Transverse colon (tissue), 4 donors: ENCODE measurements at places on chromosomes 4 and X. TPM values are rescaled to one million over a fixed set of nuclear protein-coding genes. Genes with fewer than 3 reads are reported as not detected.

DNA sequence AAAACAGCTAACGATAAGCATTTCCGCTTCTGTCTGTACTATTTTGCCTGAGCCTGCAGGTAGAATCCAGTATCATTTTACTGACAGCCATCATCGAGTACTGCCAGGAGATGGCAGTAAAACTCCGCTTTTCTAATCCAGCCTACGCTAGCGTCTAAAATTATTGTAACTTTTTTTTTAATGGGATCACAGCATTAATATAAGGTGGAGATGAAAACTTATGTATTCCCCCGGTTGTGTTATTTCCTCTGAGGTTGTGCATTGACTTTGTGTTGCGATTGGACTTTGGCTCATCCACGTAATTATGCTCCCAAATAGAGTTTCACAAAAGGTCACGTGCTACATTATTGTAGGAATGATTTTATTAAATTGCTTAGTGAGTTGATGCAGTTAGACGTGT, 248.1 kb downstream of the C4orf33 start:
- H3K36me3 ChIP-seq: no peaks in the 10 kb centered on the region
- H3K4me1 ChIP-seq: no peaks in the 10 kb centered on the region
- H3K4me3 ChIP-seq: no peak overlapping the region
- H3K27ac ChIP-seq: peak overlapping the region; percentile 72

GRCh38 chr4:6806924-6807626, 24.5 kb downstream of the KIAA0232 start:
- no peaks in the 10 kb centered on the region for H3K27me3 ChIP-seq
- H3K4me3 ChIP-seq: no peak overlapping the region
- no peak overlapping the region for H3K27ac ChIP-seq
- no peak for DNase-seq

DNA sequence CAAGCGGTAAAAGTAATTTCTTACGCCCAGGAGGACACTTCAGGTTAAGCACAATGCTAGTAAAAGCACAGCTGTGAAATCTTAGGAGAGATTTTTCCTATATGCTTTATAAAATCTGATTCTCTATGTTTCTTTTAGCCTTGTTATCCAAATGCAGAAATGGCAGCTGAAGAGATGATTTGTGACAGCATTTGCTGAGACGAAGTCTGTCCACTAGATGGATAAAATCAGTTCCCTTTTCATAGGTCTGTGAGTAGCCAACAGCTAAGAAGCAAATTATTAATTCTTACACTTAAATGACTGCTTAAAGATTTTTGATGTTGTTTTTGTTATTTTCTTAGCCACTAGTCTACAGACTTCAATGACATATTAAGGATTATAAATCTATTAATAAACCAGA, 5.3 kb downstream of the GPM6A start:
- no peak overlapping the region for H3K4me3 ChIP-seq
- no peaks in the 10 kb centered on the region for H3K36me3 ChIP-seq
- H3K27me3 ChIP-seq: no peaks in the 10 kb centered on the region
- no peaks in the 10 kb centered on the region for H3K4me1 ChIP-seq

- H3K4me3 ChIP-seq: no peak overlapping the region
- no peak overlapping the region for H3K27ac ChIP-seq
- H3K4me1 ChIP-seq: no peaks in the 10 kb centered on the region
- DNase-seq: no peak
These were observed 379.1 kb downstream of the IL1RAPL1 start for GRCh38 chrX:28966331-28966730.

- DNase-seq: no peak
- H3K4me3 ChIP-seq: no peak overlapping the region
- no peak overlapping the region for H3K27ac ChIP-seq
- H3K4me1 ChIP-seq: no peaks in the 10 kb centered on the region
These were observed 85.6 kb upstream of the KIT start for GRCh38 chr4:54572152-54572542.

DNA sequence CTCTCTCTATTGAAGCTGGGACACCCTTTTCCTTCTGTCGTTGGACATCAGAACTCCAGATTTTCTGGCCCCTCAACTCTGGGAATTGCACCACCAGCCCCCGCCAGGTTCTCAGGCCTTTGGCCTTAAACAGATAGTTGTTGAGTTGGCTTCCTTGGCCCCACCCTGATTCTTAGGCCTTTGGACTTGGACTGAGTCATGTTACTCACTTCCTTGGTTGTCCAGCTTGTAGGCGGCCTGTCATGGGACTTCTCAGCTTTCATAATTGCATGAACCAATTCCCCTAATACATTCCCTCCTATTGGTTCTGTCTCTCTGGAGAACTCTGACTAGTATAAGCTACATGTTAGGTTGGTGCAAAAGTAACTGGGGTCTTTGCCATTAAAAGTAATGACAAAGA, 195.7 kb downstream of the GPAT3 start:
- H3K36me3 ChIP-seq: no peaks in the 10 kb centered on the region
- H3K27ac ChIP-seq: no peak overlapping the region
- no peak overlapping the region for H3K4me3 ChIP-seq
- DNase-seq: no peak
- H3K4me1 ChIP-seq: no peaks in the 10 kb centered on the region
- no peaks in the 10 kb centered on the region for H3K27me3 ChIP-seq

DKK2 gene
- not detected for total RNA-seq

- H3K4me3 ChIP-seq: no peak overlapping the region
- H3K27ac ChIP-seq: no peak overlapping the region
- DNase-seq: no peak
- no peaks in the 10 kb centered on the region for H3K4me1 ChIP-seq
These were observed 186.2 kb downstream of the RCHY1 start for GRCh38 chr4:75327804-75328512.

DNA sequence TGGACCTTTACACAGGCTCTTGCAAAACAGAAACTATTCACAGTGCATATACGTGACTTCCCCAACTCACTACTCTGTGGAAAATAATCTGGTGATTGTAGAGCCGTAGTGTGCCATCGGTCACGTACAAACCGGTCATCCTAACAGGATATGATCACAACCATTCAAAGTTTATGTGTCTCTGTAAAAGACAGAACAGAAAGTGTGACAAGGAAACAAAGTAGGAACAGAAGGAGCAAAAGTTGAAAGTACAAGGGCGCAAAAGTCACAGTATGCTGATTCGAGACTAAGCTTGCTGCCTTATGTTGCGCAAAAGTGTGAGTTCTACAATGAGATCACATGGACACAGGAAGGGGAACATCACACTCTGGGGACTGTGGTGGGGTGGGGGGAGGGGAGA, 18.6 kb downstream of the MEPE start:
- no peak overlapping the region for H3K4me3 ChIP-seq
- peak overlapping the region; percentile 5 for H3K27ac ChIP-seq
- DNase-seq: no peak
- no peaks in the 10 kb centered on the region for H3K36me3 ChIP-seq

DNA sequence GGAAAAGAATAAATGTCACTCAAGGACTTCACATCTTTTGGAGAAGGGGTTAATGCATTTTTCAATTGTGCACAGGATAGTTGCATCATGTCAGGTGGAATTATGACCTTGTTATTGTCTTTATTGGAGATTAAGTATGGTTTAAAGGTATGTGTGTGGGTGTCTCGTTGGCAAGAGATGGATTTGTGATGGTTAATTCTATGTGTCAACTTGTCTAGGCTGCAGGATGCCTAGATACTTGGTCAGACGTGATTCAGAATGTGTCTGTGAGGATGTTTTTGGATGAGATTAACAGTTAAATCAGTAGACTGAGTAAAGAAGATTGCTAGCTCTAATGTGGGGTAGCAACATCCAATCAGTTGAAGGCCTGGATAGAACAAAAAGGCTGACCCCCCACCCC, 42.2 kb upstream of the HSD17B10 start:
- no peak for DNase-seq
- no peak overlapping the region for H3K27ac ChIP-seq
- no peaks in the 10 kb centered on the region for H3K27me3 ChIP-seq
- H3K4me3 ChIP-seq: no peak overlapping the region

GRCh38 chr4:27055221-27055760, 194.7 kb downstream of the STIM2 start:
- H3K36me3 ChIP-seq: no peaks in the 10 kb centered on the region
- no peak overlapping the region for H3K27ac ChIP-seq
- H3K4me3 ChIP-seq: no peak overlapping the region
- H3K4me1 ChIP-seq: no peaks in the 10 kb centered on the region

HELT gene
- not detected for total RNA-seq

- H3K27me3 ChIP-seq: no peaks in the 10 kb centered on the region
- no peak overlapping the region for H3K27ac ChIP-seq
- no peaks in the 10 kb centered on the region for H3K4me1 ChIP-seq
- DNase-seq: no peak
These were observed 97.4 kb downstream of the SHOX start for GRCh38 chrX:727738-728621.

GRCh38 chr4:14152834-14153519, 525.5 kb upstream of the BOD1L1 start:
- no peaks in the 10 kb centered on the region for H3K27me3 ChIP-seq
- H3K4me3 ChIP-seq: no peak overlapping the region
- no peak overlapping the region for H3K27ac ChIP-seq

DNA sequence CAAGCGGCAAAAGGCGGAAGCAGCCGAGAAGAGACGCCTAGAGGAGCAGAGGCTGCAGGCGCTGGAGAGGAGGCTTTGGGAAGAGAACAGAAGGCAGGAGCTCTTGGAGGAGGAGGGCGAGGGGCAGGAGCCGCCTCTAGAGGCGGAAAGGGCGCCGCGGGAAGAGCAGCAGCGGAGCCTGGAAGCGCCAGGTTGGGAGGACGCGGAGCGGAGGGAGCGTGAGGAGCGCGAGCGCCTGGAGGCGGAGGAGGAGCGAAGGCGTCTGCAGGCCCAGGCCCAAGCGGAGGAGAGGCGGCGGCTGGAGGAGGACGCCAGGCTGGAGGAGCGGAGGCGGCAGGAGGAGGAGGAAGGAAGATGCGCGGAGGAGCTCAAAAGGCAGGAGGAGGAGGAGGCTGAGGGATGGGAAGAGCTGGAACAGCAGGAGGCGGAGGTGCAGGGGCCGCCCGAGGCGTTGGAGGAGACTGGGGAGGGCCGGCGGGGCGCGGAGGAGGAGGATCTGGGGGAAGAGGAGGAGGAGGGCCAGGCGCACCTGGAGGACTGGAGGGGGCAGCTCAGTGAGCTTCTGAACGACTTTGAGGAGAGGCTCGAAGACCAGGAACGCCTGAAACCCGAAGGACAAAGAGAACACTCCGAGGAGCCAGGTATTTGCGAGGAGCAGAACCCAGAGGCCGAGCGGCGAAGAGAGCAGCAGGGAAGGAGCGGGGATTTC, 72.9 kb downstream of the AASDH start:
- no peak overlapping the region for H3K27ac ChIP-seq
- no peaks in the 10 kb centered on the region for H3K36me3 ChIP-seq
- H3K4me1 ChIP-seq: no peaks in the 10 kb centered on the region
- DNase-seq: no peak

DNA sequence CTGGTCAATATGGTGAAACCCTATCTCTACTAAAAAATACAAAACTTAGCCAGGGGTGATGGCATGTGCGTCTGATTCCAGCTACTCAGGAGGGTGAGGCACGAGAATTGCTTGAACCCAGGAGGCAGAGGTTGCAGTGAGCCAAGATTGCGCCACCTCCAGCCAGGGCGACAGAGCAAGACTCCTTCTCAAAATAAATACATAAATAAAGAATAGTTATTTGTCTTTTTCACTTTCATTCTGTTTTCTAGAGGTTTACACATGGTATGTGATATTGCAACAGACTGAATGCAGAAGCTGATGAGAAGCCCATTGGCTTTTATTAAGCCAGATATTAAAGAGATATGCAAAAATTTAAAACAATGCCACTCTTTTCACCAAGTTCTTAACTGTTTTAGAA, 8.2 kb downstream of the KLHL15 start:
- H3K4me1 ChIP-seq: peaks cover 3% of the 10 kb centered on the region
- no peaks in the 10 kb centered on the region for H3K27me3 ChIP-seq
- no peak overlapping the region for H3K4me3 ChIP-seq
- DNase-seq: no peak

DNA sequence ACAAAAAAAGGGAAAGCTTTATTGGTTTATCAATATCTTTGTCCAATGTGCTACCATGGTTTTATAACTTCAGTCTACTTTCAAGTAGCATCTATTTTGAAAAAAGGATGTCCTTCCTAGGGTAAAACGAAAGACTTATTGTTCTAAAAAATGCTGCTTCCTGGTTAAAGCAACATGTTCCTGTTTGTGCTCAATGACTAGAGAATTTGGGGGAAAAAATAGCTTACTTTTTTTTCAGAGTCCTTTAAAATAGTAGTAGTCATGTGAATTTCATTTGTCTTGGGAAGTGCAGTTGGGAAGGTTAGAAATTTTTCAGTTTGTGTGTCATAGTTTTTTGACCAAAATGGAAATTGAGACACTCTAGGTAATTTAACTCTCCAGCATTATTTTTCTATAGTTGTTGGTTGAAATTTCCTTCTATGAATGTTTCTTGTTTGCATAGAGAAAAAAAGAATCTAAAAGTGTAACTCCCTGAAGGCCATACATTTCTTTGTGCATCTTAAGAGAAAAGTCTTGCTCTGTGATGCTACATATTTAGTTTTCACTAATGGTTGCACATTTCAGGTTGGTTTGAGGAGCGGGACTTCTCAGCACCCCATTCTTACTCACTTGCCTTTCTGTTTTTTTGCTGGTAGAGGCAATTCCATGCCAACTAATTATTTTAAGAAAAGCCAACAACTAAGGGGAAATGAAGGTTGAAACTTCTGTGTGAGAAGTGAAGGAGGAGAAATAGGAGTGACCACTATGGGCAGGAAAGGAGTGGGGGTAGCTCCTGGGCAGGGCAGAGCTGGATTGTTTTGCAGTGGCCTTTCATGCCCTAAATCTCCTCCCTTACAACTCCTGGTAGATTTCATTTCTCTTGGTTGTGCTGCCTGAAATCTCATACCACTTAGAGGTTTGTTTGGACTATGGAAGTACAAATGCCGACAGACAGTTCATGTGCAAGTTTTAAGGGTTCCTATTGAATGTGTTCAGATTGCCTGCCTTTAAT, 76.4 kb downstream of the RAPGEF2 start:
- peaks cover 15% of the 10 kb centered on the region for H3K4me1 ChIP-seq
- H3K4me3 ChIP-seq: no peak overlapping the region
- peak overlapping the region; percentile 31 for H3K27ac ChIP-seq
- H3K36me3 ChIP-seq: no peaks in the 10 kb centered on the region
- H3K27me3 ChIP-seq: no peaks in the 10 kb centered on the region

DNA sequence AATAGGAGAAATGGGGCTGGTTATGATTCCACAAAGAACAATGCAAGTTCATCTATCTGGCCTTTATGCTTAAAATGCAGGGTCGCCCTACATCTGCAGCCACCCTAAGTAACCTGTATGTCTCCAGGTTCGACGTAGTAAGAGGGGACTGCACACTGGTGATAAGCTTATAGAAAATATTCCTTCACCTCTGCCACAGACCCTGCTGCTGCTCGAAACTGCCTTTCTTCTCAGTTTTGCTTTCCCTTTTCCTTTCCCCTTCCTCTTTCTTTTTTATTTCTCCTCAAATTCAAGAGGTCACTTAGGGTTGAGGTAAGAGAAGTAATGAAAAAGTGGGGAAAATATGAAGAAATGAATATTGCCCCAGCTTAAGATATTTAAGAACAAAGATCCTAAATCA, 123.5 kb downstream of the DCHS2 start:
- H3K4me3 ChIP-seq: no peak overlapping the region
- H3K36me3 ChIP-seq: no peaks in the 10 kb centered on the region
- DNase-seq: no peak
- no peaks in the 10 kb centered on the region for H3K27me3 ChIP-seq
- no peak overlapping the region for H3K27ac ChIP-seq

GRCh38 chrX:29090811-29091210, 503.6 kb downstream of the IL1RAPL1 start:
- H3K27me3 ChIP-seq: no peaks in the 10 kb centered on the region
- H3K4me3 ChIP-seq: no peak overlapping the region
- no peak overlapping the region for H3K27ac ChIP-seq
- DNase-seq: no peak
- H3K36me3 ChIP-seq: no peaks in the 10 kb centered on the region
- no peaks in the 10 kb centered on the region for H3K4me1 ChIP-seq

GRCh38 chrX:22249371-22249770, 23.3 kb upstream of the CBLL2 start:
- no peak overlapping the region for H3K27ac ChIP-seq
- no peaks in the 10 kb centered on the region for H3K4me1 ChIP-seq
- no peak overlapping the region for H3K4me3 ChIP-seq
- H3K27me3 ChIP-seq: no peaks in the 10 kb centered on the region
- H3K36me3 ChIP-seq: no peaks in the 10 kb centered on the region

SMIM14 gene
- total RNA-seq: 84.2 TPM
